Left renal cortex interstitium (tissue), 4 donors: ENCODE measurements at places on chromosomes 3 and 15. TPM values are rescaled to one million over a fixed set of nuclear protein-coding genes. Genes with fewer than 3 reads are reported as not detected.

DNA sequence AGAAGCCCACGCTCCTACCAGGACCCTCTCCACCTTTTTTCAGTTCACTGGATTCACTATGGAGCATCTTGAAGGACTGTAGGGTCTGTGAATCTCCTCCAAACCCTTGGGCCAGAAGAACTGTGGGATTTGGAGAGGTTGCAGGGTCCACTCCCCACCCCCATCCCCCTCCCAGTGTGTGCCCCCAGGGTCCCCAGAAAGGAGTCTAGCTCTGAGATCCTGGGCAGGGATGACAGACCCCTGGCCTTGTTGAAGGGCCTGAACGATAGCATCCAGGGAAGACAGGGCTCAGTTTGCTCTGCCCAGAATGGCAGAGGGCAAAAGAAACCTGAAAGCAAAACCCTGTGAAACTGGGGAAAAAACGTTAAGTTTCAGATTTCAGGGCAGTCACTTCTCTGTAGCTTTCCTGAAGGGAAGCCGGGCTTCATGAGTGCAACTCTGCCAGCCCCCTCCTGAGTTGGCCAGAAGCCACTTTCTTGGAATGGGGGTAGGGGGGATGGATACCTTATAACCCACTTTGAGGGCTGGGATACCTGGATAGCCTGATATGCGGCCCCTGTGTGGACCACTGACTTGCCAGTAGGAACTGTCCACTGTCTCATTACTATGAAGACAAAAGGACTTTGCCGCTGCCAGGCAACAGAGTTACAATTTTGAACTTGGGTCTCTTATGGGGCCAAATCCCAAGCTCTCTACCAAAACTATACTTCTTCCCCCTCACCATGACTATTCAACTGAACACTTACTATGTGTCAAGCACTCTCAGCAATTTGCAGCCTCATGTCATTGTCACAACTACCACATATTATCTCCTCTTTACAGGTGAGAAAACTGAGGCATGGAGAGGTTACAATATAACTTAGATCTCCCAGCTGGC is 1.6 kb upstream of the CISH start:
- no peak for DNase-seq

DNA sequence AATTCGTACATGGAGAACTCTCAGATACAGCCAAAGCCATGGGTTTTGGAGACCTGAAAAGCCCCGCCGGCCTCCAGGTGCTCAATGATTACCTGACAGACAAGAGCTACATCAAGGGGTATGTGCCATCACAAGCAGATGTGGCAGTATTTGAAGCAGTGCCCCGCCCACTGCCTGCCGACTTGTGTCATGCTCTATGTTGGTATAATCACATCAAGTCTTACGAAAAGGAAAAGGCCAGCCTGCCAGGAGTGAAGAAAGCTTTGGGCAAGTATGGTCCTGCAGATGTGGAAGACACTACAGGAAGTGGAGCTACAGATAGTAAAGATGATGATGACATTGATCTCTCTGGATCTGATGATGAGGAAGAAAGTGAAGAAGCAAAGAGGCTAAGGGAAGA is 23.5 kb downstream of the MYO5A start:
- DNase-seq = no peak

GRCh38 chr3:177026505-177027277 is 170.6 kb downstream of the TBL1XR1 start:
- DNase-seq = no peak

DNA sequence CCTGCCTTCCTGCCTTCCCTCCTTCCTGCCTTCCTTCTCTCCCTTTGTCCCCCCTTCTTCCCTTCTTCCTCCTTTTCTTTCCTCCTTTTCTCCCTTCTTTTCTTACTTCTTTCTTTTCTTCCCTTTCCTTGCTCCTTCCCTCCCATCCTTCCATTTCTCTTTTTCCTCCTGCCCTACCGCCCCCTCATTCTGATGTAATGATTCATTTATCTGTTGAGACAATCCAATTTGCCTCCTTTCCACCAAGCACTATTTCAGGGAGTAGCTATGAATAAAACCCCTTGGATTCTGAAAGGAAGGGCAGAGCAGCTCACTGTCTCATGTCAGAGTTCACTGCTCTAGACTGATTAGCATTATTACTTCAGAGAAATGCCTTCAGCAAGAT is 462.6 kb downstream of the PDCD6IP start:
- DNase-seq = no peak

GRCh38 chr15:37070686-37071085 is 29.7 kb downstream of the MEIS2 start:
- no peak for DNase-seq

GAP43 gene
- 0.26 TPM for polyA plus RNA-seq

SAMD7 gene
- not detected for polyA plus RNA-seq

MDFIC2 gene
- not detected for polyA plus RNA-seq

DNA sequence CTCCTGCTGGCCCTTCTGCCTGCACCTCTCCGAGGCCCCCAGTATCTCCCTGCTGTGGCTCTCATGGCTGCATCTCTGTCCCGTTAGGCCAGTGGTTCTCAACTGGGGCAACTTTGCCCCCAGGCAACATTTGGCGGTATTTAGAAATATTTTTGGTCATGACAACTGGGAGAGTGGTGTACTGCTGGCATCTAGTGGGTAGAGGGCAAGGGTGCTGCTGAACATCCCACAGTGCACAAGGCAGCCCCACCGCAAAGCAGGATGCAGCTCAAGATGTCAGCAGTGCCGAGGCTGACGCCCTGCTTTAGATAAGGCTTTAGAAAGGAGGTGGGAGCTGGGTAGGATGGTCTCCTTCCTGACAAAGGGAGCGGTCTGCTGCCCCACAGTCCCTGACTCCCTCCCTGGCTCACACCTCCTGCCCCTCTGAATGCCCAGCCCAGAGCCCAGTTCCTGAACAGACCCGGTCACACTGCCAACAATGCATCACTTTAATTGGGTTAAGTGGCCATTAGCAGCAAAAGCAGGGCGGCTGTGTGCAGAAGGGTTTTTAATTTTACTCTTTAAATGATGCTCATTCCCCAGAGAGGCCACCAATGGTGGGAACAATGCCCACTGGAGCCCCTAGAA is 68.8 kb upstream of the TMEM115 start:
- DNase-seq = no peak

GOLGA8J gene
- polyA plus RNA-seq = 0.31 TPM

GJD2 gene
- not detected for polyA plus RNA-seq

DNA sequence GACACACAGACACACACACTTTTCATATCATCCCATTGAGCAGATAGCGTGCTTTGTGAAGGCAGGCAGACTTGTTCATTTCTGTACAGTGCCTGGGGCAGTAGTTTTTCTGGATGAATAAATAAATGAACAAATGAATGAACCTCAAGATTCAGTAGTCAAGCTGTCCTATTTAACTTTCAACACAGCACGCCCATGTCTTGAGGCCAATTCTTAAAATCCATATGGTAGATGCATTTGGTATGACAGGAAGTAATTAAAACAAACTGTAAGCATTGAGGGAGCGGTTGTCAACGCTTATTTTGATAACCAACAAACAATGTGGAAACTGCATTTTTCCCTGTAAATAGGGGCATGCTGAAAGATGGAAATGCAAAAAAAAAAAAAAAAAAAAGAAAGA is 80.0 kb upstream of the BNC1 start:
- DNase-seq = no peak
